Esophagus muscularis mucosa (tissue), 4 donors: ENCODE measurements at places on chromosomes 11 and 22. TPM values are rescaled to one million over a fixed set of nuclear protein-coding genes. Genes with fewer than 3 reads are reported as not detected.

GRCh38 chr11:85257837-85258236, 369.3 kb downstream of the DLG2 start:
- DNase-seq: no peak

The FOSL1 gene
- 3.2 TPM for total RNA-seq

DNA sequence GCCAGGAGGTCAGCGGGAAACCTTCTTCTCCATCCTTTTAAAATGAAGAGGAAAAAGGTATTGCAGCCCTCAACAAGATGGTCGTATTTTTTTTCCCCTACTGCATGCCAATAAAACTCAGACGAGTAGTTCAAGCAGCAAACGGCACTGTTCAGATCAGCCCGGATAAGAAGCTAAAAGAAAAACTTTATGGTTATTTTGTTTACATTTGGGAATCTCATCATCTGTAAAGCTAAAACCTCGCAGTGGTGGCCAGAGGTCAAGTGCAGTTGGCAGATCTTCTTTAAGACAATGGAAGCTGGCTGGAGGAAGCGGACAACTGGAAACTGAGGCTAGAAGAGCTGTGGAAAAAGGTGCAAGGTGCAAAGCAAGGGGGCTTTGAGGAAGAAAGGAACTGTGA, 31.0 kb upstream of the CHRM4 start:
- no peak for DNase-seq

The CCDC73 gene
- not detected for total RNA-seq

DNA sequence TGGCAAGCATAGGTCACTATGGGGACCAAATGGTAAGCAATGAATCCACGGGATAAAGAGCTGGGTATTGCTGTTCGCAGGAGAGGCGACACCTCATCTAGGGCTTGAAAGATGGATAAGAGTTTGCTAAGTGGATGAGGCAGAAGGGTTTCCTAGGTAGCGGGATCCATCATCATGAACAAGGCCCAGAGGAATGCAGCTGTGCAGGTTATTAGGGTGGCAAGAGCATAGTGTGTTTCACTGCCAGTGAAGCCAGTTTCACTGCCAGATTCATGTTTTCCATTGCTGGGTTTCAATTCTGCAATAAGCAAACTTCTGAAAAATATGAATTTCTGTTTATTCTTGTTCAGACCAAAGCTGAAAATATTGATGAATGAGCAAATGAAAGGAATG, 27.2 kb downstream of the WEE1 start:
- DNase-seq: peak; percentile 14
